ENCODE measurements at places on chromosomes 3 and 15.

DNA sequence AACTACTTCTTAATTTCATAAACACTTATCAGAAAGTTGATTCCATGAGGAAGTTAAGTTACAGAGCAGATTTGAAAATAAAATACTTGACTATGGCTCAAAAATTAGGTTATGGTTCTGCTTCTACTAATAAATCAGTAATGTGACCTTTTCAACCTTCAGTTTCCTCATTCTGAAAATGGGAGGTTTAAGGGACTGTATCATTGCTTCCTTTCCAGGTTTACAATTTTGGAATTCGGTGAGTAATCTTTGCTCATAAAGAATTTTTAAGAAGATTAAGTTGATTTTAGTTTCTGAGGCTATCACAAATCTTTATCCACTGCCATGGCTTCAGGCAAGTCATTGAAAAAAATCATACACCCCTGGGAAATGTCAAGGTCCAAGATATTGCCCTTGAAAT lies 1061.2 kb downstream of the DIPK2A start:
- DNase-seq, result no peak

DNA sequence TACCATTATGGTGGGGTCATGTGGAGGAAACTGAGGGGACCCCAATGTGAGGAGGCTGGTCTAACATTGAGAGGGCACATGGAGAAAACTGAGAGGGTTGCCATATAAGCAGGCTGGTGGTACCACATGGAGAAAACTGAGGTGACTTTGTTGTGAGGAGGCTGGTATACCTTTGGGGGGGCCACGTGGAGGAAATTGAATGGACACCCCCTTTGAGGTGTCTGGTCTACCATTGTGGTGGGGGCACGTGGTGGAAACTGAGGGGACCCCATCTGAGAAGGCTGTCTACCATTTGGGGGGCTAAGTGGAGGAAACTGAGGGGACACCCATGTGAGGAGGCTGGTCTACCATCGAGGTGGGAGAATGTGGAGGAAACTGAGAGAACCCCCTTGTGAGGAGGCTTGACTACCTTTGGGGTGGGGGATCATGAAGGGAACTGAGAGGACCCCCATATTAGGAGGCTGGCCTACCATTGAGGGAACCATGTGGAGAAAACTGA lies 163.8 kb downstream of the FBLN2 start:
- no peak for DNase-seq

GRCh38 chr3:98809557-98809956 lies 46.4 kb downstream of the ST3GAL6 start:
- DNase-seq, result no peak

GRCh38 chr3:81726735-81727134 lies 34.7 kb downstream of the GBE1 start:
- DNase-seq, result no peak

DNA sequence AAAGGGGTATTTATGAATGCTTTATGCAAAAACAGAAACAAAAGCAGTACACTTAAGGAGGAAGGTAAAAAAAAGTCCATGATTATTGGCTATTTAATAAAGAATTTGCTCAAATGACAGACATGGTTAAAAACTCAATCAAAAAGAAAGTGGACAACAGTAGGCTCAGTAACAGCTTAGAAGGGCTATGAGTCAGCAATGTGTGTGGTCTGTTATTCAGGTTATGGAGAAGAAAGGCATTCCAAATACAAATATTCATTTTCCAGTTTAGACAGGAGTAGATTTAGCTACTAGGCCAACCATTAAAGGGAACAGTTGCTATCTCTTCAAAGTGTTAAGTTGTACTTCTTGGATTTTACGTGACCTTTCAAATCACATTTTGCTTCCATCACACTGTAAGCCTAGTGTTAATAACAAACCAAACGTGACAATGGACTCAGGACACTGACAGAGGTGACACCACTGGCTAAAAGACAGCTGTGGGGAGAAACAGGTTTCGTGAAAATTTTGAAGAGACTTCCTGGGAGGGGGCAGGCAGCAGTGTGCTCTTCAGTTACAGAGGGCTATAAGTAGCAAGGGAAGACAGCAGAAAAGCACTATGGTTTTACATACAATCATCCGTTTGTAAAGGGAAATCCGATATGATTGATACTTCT lies 41.7 kb upstream of the MYO5C start:
- no peak for DNase-seq

DNA sequence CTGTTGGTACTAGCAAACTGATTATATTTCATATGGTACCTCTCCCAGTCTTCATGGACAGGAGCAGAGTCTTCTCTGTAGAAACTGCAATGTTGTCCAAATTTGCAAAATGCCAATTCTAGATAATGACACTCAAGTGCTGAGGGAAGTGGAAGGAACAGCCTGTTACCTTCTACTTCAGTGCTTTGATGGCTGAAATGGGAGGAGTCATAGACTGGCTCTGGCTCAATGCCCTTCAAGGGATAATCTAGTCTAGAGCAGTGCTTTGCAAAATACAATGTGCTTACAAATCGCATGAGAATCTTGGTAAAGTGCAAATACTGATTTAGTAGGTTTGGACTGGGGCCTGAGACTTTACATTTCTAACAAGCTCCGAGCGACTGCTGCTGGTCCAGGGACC lies 51.7 kb upstream of the ACP3 start:
- no peak for DNase-seq

DNA sequence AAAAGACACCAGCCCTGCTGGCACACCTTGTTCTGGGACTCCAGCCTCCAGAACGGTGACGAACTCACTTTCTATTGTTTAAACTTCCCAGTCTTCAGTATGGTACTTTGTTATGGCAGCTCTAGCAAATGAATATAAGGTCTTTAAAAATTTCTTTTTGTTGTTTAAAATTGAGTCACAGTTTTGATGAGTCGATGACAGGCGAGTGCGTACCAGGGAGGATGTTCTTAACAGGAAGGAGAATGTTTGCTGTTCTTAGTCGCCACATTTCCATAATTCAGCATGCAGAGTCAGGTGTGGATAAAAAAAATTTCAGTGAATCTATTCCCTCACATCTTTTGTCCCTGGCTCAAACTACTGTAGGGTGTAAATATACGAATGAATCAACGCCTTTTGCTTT lies 12.4 kb downstream of the DNASE1L3 start:
- DNase-seq, result no peak

DNA sequence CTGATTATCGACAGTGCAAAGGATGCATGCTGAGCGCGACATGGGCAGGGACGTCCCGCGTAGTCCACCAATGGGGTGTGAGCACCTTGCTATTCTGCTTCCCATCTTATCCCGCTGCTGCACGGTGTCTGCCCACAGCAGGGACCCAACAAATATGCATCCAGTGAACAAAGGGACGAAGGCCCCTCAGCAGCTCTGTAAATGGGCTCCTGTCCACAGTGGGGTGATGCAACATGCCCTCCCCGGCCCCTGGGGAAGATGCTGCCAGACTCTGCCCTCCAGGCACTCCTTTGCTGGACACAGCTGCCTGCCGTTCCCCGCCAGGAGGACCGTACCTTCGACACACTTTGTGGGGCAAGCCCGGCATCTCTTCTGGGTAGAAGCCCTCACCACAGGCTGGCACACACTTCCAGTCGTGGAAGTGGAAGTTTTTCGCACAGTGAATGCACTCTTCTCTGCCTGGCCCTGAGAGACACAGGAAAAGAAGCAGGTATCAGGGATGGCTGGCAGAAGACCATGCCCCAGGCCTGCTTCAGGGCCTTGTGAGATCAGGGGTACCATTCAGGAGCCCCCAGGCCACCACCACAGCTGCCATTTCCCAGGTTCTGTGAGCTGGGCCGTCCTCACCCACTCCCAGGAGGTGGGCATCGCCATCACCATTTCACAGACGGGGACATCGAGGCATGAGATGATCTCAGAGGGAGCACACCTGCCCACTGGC lies 18.2 kb upstream of the SNRPA1 start:
- no peak for DNase-seq

GRCh38 chr3:21889166-21889565 lies 138.2 kb upstream of the ZNF385D start:
- no peak for DNase-seq

GRCh38 chr3:26484140-26484539 lies 138.4 kb upstream of the LRRC3B start:
- DNase-seq, result no peak

GRCh38 chr3:43343185-43343584 lies 56.8 kb downstream of the SNRK start:
- no peak for DNase-seq

- no peak for DNase-seq
Observed at GRCh38 chr15:61582092-61582491, 353.0 kb upstream of the RORA start.

GRCh38 chr3:73745526-73746191 lies 120.9 kb upstream of the PDZRN3 start:
- no peak for DNase-seq

- DNase-seq, result no peak
Observed at GRCh38 chr3:105613120-105613519, 246.4 kb downstream of the ALCAM start.

DNA sequence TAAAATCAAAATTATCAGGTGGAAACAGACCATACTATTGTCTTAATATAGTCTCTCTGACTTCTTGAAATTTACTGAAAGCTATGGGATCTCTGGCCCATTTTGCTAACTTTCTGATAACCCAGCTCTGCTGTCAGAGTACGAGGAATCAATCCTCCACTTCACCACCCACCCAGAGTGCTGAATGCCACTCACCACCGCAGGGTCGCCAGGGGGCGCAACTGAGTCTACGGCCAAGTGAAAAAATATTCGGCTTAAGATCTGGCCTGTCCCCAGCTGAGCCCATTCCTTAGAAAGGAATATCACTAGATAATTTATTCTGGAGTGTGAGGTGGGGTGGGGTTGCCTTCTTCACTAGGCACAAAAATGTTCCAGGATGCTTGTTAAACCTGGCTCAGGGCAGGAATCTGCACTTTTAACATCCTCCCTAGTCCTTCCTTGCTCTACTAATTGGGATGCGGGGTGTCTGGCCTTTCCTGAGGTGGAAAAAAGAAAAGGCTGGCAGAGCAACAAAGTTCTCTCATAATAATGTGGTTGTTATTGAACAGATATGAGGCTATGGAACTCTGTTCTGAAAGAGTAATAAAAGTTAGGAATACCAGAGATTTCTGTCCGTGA lies 520.6 kb downstream of the MFSD1 start:
- no peak for DNase-seq

All from AG04450 (cell line).